Stimulated activated CD4-positive, alpha-beta T cell treated with anti-CD3 and anti-CD28 coated beads, Interleukin-1b, Interleukin-23, amount 100 ng/mL, for 1 hour (primary cell): ENCODE measurements at places on chromosomes 2 and 18.
A peak's percentile ranks its signal among the peaks of the same experiment; 100 is the strongest.

- no peak for DNase-seq
Observed at GRCh38 chr2:238777369-238778067, 70.4 kb upstream of the TWIST2 start.

GRCh38 chr2:26089337-26089736 lies 55.5 kb downstream of the RAB10 start:
- no peak for DNase-seq

GRCh38 chr2:218713922-218714321 lies 3.3 kb downstream of the TTLL4 start:
- DNase-seq: no peak

DNA sequence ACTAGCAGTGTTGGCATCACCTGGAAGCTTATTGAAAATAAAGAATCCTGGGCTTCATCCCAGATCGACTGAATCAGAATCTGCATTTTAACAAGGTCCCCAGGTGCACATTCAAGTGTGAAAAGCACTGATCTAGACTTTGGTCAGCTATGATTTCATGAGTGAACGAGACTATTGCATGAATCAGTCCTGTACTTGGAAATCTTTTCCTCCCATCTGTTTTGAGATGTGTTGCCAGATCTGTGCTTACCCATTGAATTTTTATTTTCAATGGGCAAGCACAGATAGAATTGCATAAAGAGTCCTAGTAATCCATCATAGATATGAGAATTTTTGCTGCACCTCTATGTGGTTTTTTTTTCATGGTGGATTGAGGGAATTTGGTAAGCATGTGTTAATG lies 64.0 kb downstream of the PMS1 start:
- no peak for DNase-seq

DNA sequence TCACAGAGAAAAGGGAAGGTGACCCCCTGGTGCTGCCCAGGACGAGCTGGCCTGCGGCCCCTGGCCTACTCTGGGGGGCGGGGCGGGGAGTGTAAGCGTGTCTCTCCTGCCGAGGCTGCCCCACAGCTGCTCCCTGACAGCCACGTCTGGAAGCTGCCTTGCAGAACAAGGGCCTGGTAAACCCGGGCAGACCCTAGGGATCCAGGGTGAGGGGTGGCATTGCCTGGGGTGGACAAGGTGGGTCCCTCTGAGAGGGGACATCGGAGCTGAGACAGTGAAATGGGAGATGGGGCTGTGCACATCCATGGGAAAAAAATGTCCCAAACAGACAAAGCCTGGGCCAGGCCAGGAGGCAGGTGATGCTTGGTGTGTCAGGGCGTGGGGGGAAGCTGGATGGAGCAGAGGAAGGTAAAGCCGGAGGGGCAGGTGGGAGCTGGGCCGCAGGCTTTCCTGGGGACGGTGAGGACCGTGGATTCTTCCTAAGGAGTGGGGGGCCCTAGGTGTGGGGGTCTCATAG lies 66.0 kb upstream of the HDAC4 start:
- no peak for DNase-seq

DNA sequence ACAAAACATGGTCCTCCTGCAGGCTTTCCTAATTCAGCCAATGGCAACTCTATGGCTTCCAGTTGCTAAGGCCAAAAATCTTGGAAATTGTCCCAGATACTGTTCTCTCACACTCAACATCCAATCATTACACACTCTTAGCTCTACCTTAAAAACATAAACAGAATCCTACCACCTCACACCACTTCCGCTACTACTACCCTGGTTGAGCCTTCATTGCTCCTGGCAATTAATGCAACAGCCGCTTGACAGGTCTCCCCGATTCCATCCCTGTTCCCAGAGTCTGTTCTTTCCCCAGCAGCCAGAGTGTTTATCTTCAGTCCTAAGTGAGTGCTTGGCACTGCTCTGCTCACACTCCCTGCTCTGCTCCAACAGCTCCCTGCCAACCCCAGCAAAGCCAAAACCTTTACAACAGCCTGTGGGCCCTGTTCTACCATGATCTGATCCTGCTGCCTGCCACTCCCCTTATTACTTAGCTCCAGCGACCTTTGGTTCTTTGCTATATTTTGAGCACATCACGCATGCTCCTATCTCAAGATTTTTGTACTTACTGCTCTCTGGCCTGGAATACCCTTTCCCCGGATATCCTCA lies 67.5 kb upstream of the AMMECR1L start:
- no peak for DNase-seq

DNA sequence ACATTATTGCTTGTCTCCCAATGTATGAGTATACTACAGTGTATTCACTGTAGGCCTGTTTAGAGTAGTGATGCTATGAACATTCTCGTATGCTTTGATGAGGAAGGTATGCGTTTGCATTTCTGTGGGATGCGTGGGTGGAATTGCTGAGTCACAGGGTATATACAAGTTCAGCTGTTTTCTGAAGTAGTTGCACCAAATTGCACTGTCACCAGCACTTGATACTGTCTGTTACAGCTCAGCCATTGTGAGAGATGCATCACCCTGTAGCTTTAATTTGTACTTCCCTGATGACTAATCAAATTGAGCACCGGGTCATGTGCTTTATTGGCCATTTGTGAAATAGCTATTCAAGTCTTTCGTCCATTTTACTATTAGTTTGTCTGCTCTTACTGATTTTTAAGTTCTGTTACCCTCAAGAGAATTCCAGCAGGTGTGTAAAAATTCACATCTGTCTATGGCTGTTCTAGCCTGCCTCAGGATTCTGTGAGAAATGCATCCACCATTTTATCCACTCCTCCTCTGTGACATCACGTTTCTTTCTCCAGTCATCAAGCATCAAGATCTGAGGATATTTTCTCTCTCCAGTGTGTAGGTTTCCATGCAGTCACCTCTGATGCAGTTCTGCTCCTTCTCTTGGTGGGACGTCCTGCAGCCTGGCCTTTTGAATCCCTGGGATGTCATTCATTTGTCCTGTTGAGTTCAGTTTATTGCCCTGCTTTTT lies 72.5 kb downstream of the DGKD start:
- DNase-seq: peak; percentile 50

DNA sequence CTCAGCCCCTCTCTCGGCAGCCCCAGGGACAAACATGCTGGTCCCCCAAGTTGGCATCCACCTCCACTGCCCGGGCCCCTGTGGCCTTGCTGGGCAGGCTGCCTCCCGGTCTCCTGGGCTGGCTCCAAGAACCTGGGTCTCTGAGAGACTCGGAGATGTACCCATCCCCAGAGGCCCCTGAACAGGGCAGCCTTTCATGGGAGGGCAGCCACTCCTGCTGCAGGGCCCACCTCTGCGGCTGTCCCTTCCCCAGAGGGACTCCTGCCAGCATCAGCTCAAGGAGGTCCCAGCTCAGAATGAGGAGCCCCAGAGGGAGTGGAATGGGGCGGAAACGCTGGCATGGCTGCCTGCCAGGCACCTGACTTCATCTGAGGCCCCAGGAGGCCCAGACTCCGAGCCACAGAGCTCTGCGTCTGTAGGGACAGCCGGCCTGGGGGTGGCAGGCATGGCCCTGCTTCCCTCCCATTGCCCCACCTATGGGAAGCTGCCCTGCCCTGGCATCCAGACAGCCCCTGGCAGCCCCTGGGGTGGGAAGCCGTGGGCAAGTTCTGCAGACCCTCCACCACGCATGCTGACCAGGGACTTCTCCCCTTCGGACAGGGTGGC lies 857 bp upstream of the CROCC2 start:
- DNase-seq: no peak

GRCh38 chr2:180130403-180130802 lies 123.3 kb upstream of the CWC22 start:
- no peak for DNase-seq

- DNase-seq: no peak
Observed at GRCh38 chr2:111710613-111711012, 173.4 kb downstream of the ANAPC1 start.
